ENCODE measurements at places on chromosomes 1 and 21.

- H3K4me3 ChIP-seq = no peak overlapping the region
- no peak for DNase-seq
- H3K4me1 ChIP-seq = peaks cover 4% of the 10 kb centered on the region
- H3K27ac ChIP-seq = no peak overlapping the region
Observed at GRCh38 chr1:107739201-107739600, 225.8 kb downstream of the VAV3 start.

GRCh38 chr1:1761504-1762376, 16.5 kb downstream of the NADK start:
- H3K36me3 ChIP-seq = peaks cover 45% of the 10 kb centered on the region
- no peak overlapping the region for H3K4me3 ChIP-seq
- peaks cover 30% of the 10 kb centered on the region for H3K4me1 ChIP-seq
- DNase-seq = no peak
- H3K27me3 ChIP-seq = no peaks in the 10 kb centered on the region

GRCh38 chr1:83694449-83694848, 304.5 kb downstream of the TTLL7 start:
- H3K4me3 ChIP-seq = no peak overlapping the region
- H3K27ac ChIP-seq = no peak overlapping the region
- peaks cover 3% of the 10 kb centered on the region for H3K4me1 ChIP-seq
- no peaks in the 10 kb centered on the region for H3K27me3 ChIP-seq

DNA sequence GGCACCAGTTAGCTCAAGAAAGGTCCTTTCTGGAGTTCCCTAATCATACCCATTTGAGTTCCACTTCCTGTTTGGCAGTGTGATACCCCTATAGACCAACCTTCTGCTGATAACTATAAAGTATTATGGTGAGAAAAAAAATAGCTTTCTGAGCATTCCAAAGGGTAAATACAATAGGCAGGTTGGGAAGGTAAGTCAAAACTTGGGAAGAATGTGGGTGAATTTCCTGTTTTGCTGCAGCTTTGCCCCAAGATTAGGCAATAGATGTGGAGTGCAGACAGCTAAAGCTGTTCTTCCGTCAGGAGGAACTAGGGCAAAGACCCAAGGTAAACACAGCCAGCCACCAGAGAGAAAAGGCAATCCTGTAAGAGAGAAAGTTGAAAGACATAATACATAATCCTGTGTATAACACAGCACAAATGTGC, 49.9 kb upstream of the GUCA2A start:
- H3K27me3 ChIP-seq = no peaks in the 10 kb centered on the region
- no peak overlapping the region for H3K4me3 ChIP-seq
- peaks cover 8% of the 10 kb centered on the region for H3K4me1 ChIP-seq
- H3K27ac ChIP-seq = peak overlapping the region; percentile 4

GRCh38 chr21:36980280-36981048, 14.0 kb upstream of the HLCS start:
- H3K4me1 ChIP-seq = peaks cover 41% of the 10 kb centered on the region
- no peaks in the 10 kb centered on the region for H3K36me3 ChIP-seq
- H3K27ac ChIP-seq = peak overlapping the region; percentile 54

- peaks cover 4% of the 10 kb centered on the region for H3K27me3 ChIP-seq
- H3K36me3 ChIP-seq = no peaks in the 10 kb centered on the region
- no peak overlapping the region for H3K4me3 ChIP-seq
- no peak overlapping the region for H3K27ac ChIP-seq
- no peak for DNase-seq
- peaks cover 1% of the 10 kb centered on the region for H3K4me1 ChIP-seq
Observed at GRCh38 chr1:213977486-213977842, 10.3 kb upstream of the PROX1 start.

Measured in upper lobe of left lung (tissue), 6 donors.